ENCODE measurements at places on chromosomes 2 and 18.

DNA sequence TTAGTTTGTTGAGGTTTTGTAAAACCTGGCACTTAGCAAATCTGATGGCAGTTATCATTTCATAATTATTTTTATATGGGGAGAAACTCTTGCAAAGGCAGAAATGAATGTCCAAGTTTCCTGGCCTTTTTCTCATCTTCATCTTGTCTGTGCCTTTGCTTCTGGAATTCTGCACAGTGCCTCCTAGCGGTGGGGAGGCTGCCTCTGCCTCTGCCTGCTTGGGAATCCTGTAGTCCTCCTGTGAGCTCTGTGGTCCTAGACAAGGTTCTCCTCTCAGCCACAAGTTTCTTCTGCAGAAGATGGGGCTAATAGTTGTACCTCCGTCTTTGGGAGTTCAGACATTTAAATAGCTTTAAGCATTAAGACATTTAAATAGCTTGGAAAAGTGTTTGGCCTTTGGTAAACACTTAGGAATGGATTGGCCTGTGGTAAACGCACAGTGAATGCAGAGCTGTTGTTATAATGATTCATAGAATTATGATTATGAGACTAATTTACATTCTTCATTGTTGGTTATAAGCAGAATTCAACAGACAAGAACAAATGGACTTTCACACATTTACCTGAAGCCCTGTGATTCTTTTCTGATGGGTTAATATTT, 101.2 kb downstream of the ZNF236 start:
- no peak for DNase-seq

GRCh38 chr2:232269867-232270266, 108.7 kb upstream of the ALPP start:
- no peak for DNase-seq

- DNase-seq, result no peak
These were observed 2.6 kb downstream of the UGT1A10 start for GRCh38 chr2:233638836-233639235.

- no peak for DNase-seq
These were observed 25.2 kb downstream of the NUP35 start for GRCh38 chr2:183149489-183149888.

GRCh38 chr2:237055386-237056100, 30.1 kb upstream of the COPS8 start:
- DNase-seq, result no peak

- DNase-seq, result no peak
These were observed 49.6 kb downstream of the COL5A2 start for GRCh38 chr2:189129971-189130370.

GRCh38 chr2:240638512-240639160, 13.4 kb downstream of the GPR35 start:
- DNase-seq, result no peak

GRCh38 chr2:83015035-83015715, 1443.9 kb downstream of the SUCLG1 start:
- DNase-seq, result no peak

DNA sequence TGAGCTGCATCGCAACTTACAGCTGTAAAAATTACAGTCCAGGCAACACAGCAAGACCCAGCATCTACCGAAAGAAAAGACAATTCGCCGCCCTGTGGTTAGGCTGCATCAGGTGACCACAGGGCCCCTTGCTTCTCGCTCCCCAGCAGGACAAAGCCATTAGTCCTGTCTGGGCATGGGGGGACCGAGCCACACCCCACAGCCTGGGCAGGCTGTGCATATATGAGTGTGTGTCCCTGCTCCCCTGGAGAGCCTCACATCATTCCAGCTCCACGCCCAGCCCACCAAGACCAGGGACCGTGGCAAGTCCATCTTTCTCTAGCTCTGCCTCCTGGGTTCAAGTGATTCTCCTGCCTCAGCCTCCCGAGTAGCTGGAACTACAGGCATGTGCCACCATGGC, 33.9 kb downstream of the SNORC start:
- DNase-seq, result no peak

GRCh38 chr2:109692013-109692743, 78.0 kb downstream of the SOWAHC start:
- no peak for DNase-seq

GRCh38 chr2:181198183-181198864, 217.9 kb downstream of the UBE2E3 start:
- no peak for DNase-seq

DNA sequence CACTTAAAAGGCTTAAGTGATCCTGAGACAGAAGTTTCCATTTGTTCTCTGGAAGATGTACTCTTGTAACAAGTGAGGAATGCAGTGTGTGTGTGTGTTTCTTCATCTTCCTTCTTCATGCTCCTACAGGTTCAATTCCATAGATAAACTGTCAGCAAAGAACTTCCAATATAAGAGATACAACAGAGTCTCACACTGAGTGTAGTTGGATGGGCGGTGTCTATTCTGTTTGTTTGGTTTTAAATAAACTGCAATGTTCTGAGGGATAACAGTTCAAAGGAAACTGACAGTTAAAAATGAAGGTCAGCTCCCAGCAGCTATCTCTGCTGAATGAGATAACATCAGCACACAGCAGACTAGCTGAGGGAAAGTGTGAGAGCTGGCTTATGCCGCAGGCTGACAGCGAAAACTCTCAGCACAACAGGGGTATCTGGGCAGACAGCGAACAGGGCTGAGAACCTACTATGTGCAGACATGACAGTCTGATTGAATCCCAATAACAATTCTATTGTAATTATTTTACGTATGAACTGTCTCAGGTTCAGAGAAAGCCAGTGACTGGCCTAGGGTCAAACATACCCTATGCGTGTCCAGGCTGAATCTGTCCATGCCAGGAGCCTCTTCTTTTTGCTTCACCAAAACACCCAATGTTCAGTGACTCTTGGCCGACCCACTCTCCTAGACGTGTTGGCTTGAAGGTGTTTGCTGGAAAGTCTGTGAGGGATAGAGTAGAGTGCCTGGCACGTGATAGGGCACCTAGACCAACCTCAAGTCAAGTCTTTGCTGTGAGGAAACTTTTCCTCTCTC, 201.9 kb upstream of the TRIB2 start:
- DNase-seq, result no peak

DNA sequence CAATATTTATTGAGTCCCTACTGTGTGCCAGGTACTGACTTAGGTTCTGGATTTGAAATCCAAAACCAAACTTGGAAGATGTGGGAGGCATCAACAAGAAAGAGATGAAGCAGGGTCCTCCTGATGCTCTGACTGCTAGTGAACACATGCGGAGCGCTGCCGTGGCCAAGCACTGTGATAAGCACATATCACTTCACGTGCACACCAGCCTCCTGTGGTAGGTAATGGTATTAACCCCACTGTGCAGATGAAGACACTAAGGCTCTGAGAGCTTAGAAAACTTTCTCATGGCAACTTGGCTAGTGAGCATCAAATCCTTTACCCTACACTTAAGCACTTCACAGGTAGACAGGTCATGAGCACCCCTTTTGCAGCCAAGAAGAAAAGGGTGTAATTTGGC, 216.1 kb downstream of the HAUS1 start:
- no peak for DNase-seq

- DNase-seq, result no peak
These were observed 137.9 kb upstream of the VRK2 start for GRCh38 chr2:57908736-57909161.

DNA sequence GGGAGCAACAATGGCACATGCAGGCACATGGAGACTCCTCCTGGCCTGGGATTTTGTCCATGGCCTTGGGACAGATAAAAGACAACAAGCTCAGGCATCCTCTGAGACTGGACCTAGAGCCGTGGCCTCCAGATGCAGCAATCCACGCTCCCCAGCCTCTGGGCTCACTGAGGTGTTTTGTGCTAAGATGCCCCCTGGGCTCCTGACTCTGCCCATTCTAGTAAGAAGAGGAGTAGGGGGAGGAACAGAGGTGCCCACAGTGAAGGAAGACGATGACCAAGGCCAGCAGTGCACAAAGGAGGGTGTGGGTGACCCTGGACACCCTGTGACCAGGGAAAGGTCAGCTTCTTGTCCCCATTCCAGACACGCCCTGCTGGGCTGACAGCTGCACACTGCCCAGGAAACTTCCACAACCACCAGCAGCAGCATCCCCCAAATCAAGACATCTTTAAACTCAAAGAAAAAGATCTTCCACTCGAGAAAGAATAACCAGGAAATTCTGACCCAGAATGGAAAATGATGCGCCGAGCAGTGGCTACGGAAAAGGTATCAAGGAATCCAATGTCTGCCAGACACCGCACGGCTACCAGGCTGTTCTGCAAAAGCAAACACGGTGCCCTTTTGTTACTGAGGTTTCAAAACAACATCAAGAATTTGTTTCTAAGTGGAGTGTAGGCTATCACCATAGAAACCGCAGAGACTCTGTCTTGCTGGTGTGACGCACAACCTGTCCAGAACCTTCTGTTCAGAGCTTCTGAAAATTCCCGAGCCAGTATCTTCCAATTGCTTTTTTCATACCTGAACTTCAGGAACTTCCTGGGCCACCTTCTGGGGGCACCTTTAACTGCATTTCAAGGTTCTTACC, 65.5 kb downstream of the ZNF516 start:
- DNase-seq, result no peak

DNA sequence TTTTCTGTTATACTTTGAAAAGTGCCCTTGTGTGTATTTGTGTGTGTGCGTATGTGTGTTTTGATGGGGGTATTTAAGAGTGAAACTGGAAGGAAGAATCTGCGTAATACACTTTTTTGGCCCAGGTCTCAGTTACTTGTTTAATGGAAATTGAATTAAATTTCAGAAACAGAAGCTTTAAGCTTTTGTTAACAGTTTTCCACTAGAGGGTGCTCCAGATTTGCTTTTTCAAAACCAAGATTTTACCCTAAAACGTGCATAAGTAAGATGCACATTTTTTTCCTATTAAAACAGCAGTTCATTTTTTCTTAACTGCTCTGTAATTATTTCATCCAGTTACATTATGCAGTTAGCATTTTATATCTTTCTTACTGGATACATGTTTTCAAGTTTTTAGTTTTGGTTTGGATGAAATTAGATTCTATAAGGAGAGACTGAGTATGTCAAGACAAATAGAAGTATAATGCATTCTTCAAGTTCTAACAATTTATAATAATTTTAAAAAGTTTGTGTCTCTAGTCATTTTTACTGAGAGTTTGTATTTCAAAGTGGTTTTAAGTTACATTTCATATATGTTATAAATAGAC, 97.2 kb downstream of the PIK3C3 start:
- no peak for DNase-seq

DNA sequence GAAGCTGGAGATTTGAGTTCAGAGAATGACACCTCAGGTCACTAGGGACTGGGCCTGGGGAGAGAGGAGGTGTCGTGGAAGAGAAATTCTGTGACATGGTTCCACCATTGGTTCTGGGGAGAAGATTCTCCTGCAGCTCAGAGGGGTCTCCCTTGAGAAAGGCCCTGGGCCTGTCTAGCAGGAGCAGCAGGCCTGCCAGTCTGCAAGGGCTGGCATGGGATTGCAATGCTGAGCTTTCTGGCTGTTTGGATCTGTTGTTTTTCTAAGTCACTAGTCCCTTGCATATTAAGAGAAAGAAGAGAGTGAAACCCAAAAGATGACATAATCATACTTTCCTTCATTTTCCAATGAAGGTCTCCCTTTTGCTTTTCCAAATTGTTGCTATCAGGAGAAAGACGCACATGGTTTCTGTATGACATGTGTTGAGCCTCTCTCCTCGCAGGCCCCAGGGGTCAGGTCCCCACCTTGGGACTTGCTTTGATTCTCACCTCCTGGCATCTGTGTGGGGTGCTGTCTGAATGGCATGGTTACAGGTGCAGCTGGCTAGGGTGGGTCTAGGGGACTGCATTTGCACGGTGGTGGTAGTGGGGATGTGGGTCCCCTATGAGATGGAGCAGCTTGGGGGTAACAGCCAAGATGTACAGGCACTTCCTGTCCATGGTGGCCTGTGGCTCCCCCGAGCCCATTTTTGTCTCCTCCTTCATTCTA, 117.8 kb downstream of the GLI2 start:
- DNase-seq, result no peak

- peak; percentile 30 for DNase-seq
These were observed 31.8 kb downstream of the ARHGAP25 start for GRCh38 chr2:68766376-68766845.

- DNase-seq, result no peak
These were observed 41.5 kb downstream of the MOGAT1 start for GRCh38 chr2:222713002-222713401.

DNA sequence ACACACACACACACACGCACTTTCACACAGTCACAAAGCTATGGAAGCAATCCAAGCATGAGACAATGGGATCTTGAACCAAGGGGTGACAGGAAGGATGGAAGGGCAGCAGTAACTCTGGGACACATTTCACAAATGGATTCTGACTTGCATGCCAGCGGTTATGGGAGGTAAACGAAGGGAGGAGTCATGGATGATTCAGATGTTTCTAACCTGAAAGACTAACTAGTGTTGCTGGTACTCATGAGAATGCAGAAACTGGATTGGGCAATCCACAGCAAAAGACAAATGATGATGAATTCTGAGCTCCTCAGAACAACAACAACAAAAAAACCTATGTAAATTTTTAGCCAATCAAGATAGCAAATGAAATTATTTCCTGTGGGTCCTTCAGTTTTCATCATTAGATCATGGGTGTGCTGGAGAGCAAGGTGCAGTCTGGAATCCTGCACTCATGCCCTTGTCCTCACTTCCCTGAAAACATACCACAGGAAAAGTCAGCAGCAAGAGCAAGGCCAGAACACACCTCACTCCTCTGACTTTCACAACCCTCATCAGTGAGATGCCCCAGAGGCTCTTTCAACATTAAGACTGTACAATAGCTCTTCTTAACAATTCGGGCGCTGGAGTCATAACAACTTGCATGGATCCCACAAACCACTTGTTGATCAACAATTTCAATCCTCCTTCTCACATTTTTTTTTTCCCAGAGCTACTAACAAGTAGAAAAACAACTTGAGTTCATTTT, 32.6 kb downstream of the ABCA12 start:
- DNase-seq, result no peak

DNA sequence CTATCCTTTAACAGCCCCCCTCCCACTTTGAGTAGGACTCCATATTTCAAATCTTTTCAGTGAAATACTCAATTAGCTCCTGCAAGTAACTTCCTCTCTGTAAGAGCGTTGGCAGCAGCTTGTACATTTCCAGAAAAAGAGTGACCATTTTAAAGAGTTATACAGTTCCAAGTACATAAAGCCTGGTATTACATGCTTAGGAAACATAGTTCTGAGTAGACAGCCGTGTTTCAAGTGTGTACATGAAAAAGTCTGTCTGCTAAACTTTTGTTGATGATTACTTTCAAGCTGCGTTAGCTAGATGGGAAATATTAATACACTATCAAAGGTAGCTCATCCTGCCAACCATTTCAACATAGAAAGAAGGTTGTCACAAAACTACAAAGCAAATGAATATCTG, 112.8 kb downstream of the ZNF521 start:
- DNase-seq, result no peak

DNA sequence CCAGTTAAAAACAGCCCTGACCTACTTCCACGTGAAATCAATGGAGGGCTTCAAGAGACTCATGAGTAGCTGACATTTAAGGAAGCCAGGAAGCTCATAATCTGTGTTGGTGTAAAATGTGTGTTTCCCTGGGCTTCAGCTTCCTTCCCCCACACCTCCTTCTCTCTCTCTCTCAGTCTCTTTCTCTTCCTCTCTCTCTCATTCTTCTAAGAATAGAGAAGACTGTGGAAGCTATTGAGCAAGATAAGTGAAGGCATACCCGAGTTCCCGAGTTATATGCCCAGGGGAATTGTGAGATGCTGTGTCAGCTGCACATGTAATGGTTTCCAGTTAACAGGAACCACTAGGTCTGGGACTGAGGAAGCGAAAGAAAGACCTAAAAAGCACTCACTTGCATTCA, 199.4 kb downstream of the NYAP2 start:
- no peak for DNase-seq

- no peak for DNase-seq
These were observed 29.7 kb downstream of the DGKD start for GRCh38 chr2:233384015-233384414.

Measured in activated T-helper 9 cell treated with anti-CD3 and anti-CD28 coated beads, Interleukin-2, amount 50 U/mL, for 16 hours (primary cell).